HTR-8/SVneo (cell line): ENCODE measurements at places on chromosomes 4 and X.

DNA sequence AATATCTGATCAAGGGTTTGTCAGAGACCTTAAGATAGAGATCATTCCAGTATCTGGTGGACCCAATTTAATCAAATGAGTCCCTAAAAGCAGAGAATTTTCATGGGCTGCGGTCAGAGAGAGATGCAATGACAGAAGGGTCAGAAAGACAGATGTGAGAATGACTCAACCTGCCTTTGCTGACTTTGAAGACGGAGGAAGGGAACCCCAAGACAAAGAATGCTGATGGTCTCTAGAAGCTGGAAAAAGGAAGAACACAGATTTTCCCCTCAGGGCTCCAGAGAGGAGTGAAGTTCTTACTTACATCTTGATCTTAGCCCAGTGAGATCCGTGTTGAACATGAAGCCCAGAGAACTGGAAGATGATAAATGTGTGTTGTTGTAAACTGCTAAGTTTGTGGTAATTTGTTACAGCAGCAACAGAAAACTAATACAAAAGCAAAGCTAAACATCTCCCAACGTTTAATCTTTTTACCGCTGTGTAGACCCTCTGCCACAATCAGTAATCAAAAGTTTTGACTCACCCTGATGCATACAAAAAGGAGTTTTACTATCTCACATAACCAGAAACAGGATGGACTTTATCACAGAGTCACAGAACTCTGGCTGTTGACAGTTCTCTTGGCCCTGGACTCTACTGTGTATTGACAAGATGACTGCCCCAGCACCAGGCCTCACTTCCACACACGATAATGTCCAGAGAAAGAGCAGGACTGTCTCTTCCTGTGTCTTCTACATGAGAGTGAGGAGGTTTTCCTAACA is 70.2 kb upstream of the MAGEB2 start:
- DNase-seq = no peak

DNA sequence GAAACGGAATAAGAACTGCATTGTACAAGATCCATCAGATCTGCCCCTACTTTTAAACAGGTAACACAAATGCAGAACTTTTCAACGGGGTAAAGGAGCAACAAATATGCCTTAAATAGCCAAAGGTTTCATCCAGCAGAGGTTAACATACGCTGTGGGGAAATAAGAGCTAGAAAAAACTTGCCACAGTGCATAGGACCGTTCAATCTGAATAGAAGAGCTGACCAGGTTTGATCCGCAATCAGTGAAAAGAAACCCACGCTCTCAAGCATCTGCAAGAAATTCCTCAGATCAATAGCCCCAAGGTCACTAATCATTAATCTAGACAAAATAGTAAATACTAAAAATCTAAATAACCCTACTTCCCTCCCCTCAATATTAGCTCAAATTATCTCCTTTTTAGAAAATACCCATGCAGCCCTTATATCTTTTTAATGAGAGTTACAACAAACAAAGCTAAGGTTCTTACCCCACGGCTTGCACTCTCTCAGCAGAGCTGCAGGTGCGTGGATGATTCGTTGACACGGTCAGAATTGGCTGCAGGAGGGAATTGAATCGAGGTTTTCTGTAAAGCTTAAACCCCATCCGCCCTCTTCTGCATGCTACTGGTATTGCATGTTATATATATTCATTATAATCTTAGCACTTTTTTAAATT is at the start of gene TLR10:
Gene TLR10 (minus strand): TSS at position 539 of the 657 bp plus-strand sequence. CDS start 7,400 bp downstream, outside the sequence.
- DNase-seq = peak; percentile 49

DNA sequence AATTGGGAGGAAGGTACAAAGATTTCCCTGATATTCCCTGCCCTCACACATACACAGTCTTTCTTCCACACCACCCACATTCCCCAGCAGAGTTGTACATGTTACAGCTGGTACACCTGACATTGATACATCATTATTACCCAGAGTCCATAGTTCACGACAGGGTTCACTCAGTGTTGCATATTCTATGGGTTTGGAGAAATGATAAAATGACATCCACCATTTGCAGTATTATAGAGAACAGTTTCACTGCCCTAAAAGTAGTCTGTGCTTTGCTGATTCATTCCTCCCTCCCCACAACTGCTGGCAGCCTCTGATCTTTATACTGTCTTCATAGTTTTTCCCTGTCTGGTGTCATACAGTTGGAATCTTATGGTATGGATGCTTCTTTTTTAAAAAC is 15.0 kb downstream of the AGA start:
- DNase-seq = no peak

DNA sequence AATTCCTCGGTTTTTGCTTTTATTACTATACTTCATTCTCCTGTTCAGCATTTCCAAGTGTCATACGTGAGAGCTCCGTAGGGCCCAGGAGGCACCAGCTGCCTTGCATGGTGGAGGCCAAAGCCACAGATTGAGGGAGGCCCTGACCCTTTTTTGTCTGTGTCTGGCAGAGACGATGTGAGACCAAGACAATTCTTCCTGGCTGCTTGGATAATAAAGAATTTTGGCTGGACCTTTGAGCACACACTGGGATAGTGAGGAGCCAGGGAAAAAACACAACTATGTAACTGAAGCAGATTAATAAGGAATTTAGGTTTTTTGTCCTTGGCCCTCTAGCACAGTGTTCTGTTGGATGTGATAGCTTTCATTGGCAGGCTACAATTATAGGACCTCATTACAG is 161.0 kb downstream of the CPXCR1 start:
- DNase-seq = no peak

DNA sequence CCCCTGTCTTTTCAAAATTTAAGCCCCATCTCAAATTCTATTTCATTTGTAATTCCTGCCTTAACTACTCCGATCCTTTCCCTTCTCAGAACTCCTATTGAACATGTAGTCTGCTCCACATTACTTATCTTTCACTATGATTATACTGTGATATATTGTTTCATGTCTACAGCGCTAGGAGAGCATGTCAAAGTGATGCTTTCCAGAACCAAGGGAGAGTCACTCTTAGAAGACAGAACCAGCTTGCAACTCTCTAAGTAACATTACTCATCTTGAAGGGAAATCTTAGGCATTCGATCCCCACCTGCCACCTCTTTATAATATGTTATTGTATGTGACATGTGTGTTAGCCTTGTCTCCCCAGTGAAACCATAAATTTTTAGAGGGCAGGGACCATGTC is 10.5 kb downstream of the EXOC1L start:
- DNase-seq = no peak

- no peak for DNase-seq
Measured at GRCh38 chr4:33998291-33998690, 2246.0 kb downstream of the ARAP2 start.

GRCh38 chrX:138026211-138026610 is 460.3 kb downstream of the ZIC3 start:
- DNase-seq = no peak
